Activated B cell treated with CpG ODN at 0.5 μM for 24 hours (primary cell): ENCODE measurements at places on chromosomes 11 and 22.

- DNase-seq: no peak
These were observed 916.2 kb downstream of the METTL15 start for GRCh38 chr11:29024386-29024785.

DNA sequence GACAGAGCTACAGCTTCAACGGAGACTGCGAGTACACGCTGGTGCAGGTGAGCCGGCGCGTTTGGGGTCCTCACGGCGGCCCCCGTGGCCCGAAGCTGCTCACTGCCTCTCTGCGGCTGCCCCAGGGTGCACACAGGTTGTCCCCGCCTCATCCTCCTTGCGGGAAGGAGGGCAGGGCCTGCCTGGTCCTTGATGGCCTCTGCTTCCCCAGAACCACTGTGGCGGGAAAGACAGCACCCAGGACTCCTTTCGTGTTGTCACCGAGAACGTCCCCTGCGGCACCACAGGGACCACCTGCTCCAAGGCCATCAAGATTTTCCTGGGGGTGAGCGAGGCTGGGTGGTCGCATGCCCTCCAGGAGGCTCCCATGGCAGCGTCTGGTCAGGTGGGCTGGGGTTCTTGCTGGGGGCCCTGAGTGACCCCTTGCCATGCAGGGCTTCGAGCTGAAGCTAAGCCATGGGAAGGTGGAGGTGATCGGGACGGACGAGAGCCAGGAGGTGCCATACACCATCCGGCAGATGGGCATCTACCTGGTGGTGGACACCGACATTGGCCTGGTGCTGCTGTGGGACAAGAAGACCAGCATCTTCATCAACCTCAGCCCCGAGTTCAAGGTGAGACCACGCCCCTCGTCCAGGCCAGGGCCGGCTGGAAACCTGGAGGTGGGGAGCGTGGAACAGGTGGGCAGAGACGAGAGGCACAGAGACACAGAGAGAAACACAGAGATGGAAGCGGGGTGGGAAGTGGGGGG, 19.4 kb downstream of the MUC5AC start:
- no peak for DNase-seq

GRCh38 chr11:107757661-107758060, 45.8 kb upstream of the SLN start:
- no peak for DNase-seq

DNA sequence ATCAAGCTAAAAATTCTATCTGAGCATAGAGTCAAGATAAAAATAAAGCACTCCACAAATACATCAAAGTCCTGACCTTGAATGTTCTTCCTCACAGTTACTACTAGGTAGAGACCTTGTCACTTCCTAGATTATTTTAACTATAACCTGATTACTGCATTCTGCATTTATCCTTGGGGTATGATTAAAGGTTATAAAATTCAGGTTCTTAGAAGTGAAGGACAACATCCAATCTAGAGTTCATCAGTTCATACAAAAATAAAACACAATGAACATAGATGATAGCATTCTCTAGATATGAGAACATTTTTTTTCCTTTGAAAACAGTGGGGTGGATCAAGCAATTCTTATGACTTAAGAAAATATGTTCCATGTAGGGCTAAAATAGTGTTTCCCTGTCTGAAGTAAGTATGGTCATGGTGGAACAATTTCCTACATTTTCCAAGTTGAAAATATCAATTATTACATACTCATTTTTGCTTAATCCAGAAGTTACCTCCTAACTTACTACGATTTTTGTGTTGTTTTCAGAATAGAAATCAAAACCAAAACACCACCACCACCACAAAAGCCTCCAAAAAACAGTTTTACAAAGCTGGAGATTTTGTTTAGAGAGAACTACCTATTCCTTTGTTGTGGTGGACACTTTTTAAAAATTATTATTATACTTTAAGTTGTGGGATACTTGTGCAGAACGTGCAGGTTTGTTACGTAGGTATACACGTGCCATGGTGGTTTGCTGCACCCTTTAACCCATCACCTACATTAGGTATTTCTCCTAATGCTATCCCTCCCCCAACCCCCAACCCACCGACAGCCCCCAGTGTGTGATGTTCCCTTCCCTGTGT, 112.0 kb upstream of the DDI1 start:
- DNase-seq: no peak

GRCh38 chr11:93653080-93653479, 8.4 kb upstream of the CEP295 start:
- DNase-seq: no peak

DNA sequence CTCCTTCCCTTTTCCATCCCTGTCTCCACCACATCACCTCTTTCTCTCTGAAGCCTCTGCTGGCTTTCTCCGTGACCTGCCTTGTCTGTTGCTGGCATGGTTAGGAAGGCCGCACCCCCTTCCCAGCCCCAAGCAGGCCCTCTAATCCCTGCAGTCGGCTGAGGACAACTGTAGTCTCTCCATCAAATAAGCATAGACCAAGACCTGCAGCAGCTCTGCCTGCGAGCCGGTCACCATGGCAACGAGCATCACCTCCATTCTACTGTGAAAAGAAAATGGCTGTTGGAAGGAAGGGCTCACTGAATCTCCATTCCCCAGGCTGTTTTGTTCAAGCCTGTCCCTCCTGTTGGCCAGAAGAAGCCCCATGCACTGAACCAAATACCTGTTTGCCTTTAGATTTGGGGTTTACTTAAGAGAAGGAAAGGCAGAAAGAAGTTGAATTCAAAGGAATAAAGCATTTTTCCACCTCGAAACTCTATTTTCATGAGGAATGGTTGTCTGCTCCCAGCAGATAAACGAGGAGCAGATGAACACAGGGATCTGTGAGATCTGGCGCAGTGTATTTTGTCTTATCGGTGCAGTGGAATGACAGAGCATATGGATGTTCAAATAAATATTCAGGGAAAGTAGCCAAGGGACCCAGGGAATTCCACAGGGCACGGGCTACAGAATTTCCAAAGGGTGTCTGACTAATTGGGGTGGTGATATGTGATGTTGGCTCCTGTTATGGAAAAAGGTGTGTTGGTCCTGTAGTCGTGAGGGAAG, 113.1 kb upstream of the TTC12 start:
- DNase-seq: no peak

DNA sequence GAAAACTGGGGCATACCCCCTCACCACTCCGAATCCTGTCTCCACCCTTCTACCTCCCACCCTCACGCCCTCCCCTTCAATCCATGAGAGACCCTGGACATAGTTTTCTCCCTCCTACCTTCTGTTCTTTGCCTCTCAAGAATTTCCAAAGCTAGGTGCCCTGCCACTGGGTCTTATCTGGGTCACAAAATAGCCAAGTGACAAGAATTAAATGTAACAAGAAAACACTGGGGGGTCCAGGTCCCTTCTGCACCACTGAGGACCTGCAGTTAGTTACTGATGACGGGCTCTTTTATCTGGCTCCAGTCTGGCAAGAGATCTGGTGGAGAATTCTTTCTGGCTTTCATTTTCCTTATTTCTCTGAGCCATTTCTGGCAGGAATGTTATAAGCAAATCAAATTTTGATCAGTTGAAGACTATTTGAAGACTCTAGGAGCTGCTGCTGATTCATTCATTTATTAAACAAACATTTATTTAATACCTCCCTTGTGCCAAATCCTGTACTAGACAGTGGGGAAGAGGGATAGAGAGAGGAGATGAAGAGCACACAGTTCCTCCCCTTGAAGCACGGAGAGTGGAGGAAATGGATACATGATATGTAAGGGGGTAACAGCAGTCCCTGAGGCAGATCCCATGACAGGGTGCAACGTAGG, 135.2 kb downstream of the RRAS2 start:
- DNase-seq: no peak

DNA sequence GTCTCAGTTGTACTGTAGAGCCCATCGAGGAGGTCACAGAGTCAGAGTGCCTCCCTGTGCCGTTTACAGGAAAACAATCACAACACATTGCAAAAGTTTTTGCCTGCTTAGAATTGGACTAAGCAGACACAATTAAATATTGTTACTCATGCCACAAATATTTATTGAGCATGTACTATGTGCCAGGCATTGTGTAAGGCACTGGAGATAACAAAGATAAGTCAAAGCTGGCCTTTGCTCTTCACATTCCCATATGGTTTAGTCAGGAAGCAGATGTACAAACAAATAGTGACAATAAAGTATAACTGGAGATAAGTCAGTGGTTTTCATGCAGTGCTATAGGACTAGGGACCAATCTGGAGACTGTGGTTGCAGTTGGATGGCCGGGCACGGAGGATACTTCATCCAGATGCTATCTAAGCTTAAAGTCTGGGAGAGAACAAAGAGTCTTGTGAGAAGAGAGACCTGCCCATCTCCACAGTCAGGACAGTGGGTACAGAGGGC, 550.7 kb downstream of the INSC start:
- DNase-seq: no peak

DNA sequence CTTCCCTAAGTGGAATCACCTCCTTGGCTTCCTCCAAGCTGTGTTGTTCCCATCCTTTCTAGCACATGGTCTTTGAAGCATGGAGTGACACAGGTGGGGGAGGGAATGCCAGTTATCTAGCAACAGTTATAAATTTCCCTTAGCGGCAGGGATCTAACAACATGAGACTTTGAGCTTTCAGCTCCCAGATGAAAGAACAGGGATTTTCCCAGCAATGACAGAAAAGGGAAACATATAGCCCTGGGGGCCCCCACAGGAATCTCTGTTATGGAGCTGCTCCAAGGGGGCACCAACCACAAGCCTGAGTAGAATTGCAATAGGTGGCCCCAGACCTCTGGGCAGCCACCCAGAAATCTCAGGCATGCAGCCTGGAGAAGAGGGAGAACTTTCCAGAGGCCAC, 163.0 kb downstream of the GRIK4 start:
- DNase-seq: no peak

DNA sequence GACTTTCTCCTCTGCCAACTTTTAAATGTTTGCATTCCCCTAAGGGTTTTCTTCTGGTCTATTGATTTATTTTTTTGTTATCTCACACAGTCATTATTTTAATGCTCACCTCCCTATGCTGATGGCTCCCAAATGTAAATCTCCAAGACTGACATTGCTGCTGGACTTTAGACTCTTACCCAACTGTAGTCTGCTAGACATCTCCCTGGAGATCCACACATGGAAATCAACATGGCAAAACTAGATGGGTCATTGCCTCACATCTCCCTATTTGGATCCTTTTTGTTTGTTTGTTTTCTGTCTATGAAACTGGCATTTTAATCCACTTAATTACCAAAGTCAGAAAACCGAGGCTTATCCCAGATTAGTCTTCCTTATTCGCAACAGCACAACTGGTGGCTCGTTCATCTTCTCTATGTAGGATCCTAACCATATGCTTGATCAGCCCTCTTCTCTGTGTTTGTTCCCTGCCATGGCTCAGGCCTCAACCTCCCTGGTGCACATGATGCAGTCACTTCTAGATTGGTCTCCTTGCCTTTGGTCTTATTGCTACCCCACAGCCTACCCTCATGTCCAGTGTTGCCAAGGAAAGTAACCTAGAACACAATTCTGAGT, 37.3 kb downstream of the SC5D start:
- no peak for DNase-seq

DNA sequence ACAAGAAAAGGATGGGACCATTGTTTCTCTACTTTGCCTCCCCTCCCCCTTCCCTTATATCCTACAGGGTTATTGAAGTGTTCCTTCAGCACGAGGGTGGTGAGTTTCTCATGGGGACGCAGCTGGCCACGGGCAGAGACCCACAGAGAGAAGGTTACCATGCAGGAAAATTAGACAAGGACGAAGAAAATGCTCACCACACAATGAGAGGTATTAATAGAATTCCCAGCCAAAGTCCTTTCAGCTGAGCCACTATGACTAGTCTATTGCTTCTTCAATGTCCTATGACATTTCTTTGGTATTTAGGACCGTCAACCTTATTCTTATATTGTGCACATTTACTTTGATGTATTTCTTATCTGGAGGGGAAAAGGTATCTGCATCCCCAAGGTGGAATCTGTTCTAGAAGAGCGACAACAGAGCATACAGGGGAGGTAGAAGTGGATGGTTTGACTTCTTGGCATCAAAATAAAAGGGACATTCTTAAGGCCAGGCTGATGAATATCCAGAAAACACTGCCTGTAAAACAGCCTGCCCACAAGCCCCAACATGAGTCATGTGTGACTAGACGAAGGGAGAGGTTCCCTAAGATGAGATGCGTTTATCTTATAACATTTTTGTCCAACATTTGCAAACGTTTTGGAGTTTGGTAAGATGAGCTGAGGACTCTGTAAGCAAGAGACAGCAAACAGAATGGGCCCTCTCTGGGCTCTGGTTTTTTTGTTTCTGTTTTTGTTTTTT, 209.8 kb upstream of the NARS2 start:
- no peak for DNase-seq

GRCh38 chr11:17368551-17368950, 17.0 kb downstream of the NCR3LG1 start:
- no peak for DNase-seq

DNA sequence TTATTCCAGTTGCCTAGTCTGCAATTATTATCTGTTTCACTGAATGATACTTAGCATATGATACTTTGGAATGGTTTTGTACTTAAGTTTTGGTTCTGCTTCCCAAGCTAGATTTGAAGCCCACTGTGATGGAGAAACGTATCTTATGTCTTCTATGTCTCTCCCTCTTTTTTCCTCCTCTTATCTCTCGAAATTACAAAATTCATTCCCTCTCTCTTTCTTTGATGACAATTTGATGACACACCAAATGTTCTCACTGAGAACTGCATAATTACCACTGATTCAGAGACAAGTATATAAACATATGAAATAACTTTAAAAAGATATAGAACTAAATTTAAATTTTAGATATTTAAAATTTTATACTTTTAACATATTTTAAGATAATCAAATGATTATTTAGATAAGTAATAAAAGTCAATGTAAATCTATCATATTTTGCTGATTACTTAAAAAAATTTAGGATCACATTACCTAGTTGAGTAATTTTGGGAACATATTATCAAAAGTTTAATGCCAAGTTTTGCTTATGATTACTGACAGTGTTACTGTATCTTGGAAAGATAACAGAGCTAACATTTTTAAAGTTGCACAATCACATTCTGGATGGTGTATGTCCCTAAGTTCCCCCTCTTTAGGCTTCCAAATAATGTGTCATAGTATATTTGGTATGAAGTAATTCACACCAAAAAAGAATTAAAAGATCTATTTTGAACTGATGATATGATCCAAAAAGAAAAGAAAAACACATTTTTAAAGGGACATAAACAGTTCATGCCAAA, 255.3 kb downstream of the SBF2 start:
- DNase-seq: no peak

GRCh38 chr11:17496406-17496805, 19.8 kb upstream of the ABCC8 start:
- no peak for DNase-seq

DNA sequence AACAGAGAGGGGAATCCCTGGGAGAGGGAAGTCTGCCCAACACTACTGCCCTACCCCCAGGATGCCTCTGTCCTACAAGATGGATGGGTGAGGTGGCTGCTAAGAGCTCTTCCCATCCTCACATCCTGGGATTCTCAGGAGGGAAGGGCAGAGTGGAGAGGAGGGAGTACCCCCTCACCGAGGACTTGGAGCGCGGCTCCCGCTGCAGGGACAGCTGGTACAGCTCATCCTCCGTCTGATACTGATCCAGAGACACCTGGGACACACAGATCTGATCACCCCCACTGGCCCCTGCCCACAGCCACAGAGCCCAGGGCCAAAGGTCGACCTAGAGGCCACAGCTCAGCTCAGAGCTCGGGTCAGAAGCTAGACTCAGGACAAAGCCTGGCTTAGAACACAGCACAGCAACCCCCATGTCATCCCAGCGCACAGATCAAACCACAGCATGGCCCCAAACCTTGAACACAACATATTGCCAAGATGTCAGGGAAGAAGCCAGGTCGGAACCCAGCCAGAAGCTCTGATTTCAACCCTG, 8.2 kb downstream of the RASGRP2 start:
- no peak for DNase-seq

- no peak for DNase-seq
These were observed 232.8 kb upstream of the UBASH3B start for GRCh38 chr11:122422682-122423081.
